ENCODE measurements at places on chromosomes 6 and 20.
A peak's percentile ranks its signal among the peaks of the same experiment; 100 is the strongest.

DNA sequence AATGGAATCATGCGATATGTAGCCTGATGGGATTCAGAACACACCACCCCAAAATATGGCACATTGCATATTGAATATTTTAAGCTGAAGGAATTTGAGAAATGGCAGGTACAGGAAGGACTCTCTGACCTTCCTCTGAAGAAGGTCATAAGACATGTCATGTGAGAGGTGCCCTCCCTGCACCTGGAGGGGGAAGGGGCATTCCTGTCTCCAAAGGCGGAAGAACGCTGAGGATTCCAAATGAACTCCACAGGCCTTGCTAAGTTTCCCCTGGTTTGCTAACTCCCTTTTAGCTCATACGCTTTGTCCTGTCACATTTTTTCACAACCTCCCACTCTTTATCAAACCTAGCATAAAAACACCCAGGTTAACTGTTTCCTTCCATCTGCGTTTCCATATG, 347.8 kb downstream of the CDKAL1 start:
- DNase-seq, result no peak

GRCh38 chr6:52493669-52494068, 73.5 kb downstream of the EFHC1 start:
- DNase-seq, result no peak

GRCh38 chr6:49826743-49827406, 39.5 kb downstream of the CRISP1 start:
- DNase-seq, result no peak

DNA sequence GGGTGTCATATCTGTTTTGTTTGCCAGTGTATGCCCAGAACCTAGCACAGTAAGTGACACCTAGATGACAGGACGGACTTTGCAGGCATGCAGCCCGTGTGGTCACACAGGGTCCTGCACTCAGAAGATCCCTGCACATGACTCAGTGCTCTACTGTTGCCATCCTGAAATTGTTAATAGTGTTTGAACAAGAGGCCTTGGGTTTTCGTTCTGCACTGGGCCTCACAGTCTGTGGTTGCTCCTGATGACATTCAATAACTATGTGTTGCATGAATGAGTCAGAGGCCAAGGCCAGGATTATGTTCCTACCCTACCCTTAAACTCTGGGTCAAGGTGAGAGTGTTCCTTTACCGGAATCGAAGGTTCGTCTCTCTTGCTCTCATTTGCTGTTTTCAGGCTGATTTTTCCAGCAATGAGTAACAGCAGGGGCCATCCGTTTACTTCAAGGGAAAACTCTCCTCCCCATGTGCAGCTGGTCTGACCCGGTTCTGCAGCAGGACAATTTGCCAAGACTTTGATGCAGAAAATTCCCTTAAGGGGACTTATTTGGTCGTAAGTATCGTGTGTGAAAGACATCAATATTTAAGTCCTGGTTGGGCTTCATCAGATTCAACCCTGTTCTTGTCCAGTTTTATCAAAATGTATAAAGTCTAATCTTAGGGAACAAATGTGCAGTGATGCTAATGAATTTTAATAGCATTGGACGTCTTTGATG, 13.0 kb upstream of the PFDN4 start:
- no peak for DNase-seq

- DNase-seq, result no peak
These were observed 1.3 kb upstream of the CST9L start for GRCh38 chr20:23569570-23569969.

DNA sequence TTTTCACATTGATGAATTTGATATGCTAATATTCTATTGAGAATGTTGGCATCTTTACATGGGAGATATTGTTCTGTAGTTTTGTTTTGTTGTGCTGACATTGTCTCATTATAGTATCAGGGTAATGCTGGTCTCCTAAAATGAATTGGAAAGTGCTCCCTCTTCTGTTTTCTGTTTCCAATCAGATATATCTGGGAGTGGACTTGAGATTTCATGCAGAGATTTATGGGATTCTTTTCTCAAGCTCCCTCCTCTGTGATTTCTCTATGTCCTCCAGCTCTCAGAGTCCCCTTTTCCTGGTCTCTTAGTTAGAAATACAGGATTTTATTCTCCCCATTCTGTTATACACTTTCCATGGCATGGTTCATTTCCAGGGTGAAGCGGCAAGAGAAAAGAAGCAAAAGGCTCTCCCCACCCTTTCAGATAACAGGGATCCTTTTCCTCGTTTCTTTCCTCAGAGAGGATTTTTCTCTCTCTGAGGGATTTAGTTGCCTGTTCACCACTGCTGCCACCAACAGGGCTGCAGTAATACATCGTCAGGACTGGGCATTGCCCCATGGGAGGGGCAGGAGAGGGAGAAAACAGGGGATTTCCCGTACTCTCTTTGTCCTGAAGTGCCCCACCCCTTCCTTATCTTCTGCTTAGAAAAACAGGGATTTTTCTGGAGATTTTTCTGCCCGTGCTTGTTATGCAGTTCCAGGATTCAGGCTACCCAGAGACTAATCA, 59.3 kb upstream of the STMND1 start:
- DNase-seq, result no peak

DNA sequence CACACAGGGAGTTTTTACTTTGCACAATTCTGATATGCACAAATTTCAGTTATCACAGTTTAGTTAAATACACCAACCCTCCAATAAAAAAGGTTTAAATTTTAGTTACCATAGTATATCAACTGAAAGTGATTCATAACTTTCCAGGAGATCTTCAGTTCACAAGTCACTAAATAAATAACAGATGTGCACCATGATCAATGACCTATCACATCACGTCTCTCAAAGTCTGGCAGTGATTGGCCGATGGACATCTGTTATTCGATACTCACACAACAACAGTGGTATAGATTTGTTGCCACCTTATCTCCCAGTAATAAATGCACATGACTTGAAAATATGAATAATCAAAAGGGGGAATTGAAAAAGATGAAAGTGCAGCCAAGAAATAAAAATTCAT, 66.8 kb upstream of the PTCHD4 start:
- DNase-seq, result no peak

GRCh38 chr6:66930559-66931290, 1223.7 kb upstream of the EYS start:
- no peak for DNase-seq

DNA sequence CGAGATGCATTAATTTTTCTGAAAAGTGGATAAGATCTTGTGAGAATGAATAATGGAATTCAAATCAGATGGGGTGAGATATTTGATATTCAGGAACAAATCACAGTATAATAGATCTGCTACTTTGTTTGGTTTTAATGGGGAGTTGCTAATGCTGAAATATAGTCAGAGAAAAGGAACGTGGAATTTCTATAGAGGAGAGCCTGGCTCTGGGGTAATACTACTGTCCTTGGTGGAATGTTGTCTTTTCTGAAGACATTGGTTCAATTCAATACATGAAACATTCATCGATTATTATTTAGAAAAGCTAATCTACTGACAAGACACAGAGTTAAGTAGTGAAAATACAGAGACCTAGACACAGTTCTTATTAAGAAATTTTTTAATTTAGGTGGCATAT, 108.6 kb downstream of the ESR1 start:
- DNase-seq, result no peak

GRCh38 chr6:151537556-151537955, 43.7 kb downstream of the CCDC170 start:
- DNase-seq, result no peak

DNA sequence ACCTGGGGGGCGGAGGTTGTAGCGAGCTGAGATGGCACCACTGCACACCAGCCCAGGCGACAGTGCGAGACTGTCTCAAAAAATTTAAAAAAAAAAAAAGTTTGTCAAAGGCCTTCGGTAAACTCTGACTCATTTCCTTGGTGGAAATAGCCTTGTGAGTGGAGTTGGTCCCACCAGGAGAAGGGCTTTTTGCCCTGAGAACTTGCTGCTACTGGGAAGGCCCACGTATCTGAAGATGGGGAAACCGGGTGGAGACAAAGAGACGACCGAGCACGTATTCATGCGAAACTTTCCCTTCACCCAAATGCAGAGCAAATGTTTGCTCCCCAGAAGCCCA, 51.7 kb downstream of the SLC22A23 start:
- DNase-seq, result no peak

- no peak for DNase-seq
These were observed 13.9 kb upstream of the BFSP1 start for GRCh38 chr20:17545127-17545526.

GRCh38 chr6:152246554-152247337, 390.4 kb downstream of the SYNE1 start:
- no peak for DNase-seq

GRCh38 chr6:140300331-140300730, 925.9 kb upstream of the CITED2 start:
- no peak for DNase-seq

GRCh38 chr6:134029495-134030455, 22.6 kb downstream of the SLC2A12 start:
- DNase-seq, result no peak

DNA sequence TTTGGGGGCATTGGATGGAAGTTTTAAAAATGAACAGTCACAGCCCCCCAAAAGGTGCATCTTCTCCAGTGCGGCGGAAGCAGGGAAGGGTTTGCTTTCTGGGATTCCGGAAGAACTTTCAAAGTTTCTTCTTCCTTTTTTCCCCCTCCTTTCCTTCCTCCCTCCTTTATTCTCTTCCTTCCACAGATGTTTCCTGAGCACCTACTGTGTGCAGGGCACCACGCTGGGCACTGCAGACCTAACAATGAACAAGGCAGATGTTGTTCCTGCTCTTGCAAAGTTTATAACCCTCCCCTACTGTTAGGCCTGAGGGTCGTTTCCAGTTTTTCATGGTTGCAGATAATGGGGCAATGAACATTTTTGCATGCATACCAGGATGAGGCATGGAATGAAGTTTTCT, 58.1 kb downstream of the CHMP4B start:
- no peak for DNase-seq

DNA sequence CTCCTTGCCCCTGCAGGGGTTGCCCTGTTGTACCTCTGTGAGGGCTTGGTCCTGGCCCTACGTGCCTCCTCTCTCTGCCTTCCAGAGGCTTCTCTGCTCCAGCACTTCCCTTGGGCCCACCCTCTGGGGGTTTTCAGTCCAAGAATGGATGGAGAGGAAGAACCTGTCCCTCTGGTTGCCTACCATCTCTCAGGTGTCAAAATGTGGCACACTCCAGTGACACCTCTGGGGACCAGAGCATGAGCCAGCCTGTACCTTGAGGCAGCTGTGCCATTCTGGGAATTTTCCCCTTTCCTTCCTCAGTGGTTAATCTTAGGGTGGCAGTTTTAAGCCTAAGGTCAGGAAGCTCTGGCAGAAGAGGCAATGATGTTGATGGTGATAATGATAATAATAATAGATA, 115.2 kb upstream of the ARMC2 start:
- no peak for DNase-seq

DNA sequence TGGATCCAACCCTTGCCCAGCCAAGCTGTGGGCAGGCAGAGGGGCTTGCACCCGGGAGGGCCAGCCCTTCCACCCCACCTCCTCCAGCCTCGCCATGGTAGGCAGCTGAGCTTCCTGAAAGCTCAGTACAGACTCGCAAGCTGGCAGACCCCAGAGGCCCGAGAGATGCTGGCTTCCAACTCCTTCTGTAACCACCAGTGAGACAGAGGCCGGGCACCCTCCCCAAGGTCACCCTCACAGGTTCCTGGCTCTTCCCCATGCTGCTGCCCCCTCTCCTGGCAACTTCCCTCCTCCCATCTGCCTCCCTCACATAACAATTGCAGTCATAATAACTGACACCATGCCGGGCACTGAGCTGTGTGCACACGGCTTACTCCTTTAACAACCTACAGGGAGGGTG, 26.2 kb upstream of the NOL4L start:
- DNase-seq, result no peak

DNA sequence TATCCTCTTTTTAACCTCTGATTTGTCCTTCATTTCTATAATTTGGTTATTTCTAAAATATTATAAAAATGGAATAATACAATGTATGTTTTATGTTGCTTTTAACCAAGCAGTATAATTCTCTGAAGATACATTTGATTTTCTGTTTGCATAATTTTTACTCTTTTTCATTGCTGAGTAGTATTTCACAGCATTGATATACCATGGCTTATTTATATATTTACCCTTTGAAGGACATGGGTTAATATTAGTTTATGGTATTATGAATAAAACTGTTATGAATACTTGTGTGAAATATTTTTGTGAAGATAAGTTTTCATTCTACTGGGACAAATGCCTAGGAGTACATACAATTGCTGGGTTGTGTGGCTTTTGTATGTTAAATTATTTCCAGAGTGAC, 748.6 kb downstream of the TENT5A start:
- DNase-seq, result no peak

DNA sequence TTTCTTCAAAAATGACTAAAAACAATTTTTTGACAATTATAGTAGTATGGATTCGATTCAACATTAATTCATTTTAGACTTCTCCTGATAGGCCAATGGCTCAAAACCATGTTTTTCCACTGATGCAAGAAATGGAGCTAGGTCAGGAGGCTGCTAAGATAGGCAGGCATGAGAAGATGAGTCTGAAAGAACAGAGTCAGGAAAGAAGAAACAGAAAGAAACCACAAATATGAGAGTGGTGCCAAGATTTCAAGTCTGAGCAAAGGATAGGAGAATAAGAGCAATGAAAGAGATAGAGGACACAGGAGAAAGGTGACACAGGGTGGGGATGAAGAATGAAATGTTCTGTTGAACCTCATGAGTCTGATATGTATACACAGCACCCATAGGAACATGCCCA, 112.2 kb downstream of the TASP1 start:
- no peak for DNase-seq

GRCh38 chr20:23136893-23137745, 51.0 kb upstream of the CD93 start:
- DNase-seq, result no peak

- DNase-seq, result peak; percentile 24
These were observed 15.7 kb upstream of the DNAAF9 start for GRCh38 chr20:3423126-3423525.

DNA sequence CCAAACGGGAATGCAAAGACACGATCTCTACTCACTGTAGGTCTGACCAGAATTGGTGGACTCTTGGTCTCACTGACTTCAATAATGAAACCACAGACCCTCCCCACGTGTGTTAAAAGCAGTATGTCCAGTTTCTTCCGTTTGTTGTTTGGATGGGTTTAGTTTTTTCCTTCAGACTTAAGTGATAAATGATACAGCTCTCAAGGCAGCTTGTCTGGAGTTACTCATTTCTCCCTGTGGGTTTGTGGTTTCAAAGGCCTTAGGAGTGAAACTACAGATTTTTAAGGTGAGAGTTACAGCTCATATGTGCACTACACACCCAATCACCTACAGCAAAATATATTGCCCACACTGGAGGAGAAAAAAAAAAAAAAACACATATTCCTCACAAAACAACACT, 86.7 kb upstream of the STMND1 start:
- no peak for DNase-seq

DNA sequence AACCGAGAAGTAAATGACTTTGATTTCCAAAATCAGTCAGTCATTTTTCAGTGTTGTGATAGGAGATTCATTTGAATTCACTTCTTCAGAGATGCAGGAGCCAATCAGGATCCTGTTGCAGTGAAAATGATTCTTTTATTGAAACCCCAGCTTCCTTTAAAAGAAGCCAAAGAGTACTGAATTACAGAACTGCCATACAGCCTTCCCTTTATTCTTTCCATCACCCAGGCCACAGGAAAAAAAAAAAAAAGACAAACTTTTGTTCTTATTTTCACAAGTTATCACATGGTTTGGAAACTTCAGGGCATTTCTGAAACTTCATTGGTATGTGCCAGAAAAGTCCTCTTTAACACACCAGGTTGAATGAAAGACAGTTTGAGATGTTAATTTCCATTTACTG, 1.8 kb upstream of the CARMIL1 start:
- DNase-seq, result no peak

Measured in AML-193 (cell line).